ENCODE measurements at places on chromosomes 13 and 19. TPM values are rescaled to one million over a fixed set of nuclear protein-coding genes. Genes with fewer than 3 reads are reported as not detected.

TPTE2 gene
- total RNA-seq = not detected

SYCN gene
- not detected for total RNA-seq

SULT2A1 gene
- not detected for total RNA-seq

EDDM13 gene
- 1.2 TPM for total RNA-seq

IL11 gene
- total RNA-seq = 0.53 TPM

GRIN3B gene
- not detected for total RNA-seq

DDA1 gene
- total RNA-seq = 44.1 TPM

C19orf67 gene
- not detected for total RNA-seq

FLT1 gene
- 1.1 TPM for total RNA-seq

ENOX1 gene
- total RNA-seq = not detected

TMPRSS9 gene
- total RNA-seq = not detected

GNG8 gene
- 2.4 TPM for total RNA-seq

TEX101 gene
- not detected for total RNA-seq

ZNF793 gene
- total RNA-seq = 10.6 TPM

ATP13A1 gene
- 115 TPM for total RNA-seq

NCCRP1 gene
- not detected for total RNA-seq

Data from activated naive CD8-positive, alpha-beta T cell treated with anti-CD3 and anti-CD28 coated beads, Interleukin-2, amount 10 ng/mL, durations not matched to agents 7 days and 5 days (primary cell).